ENCODE measurements at places on chromosomes 12 and 14.

GRCh38 chr12:103387385-103387784, 108.4 kb downstream of the C12orf42 start:
- DNase-seq = no peak

GRCh38 chr12:1592444-1593173, 1.8 kb downstream of the FBXL14 start:
- DNase-seq = peak; percentile 72

DNA sequence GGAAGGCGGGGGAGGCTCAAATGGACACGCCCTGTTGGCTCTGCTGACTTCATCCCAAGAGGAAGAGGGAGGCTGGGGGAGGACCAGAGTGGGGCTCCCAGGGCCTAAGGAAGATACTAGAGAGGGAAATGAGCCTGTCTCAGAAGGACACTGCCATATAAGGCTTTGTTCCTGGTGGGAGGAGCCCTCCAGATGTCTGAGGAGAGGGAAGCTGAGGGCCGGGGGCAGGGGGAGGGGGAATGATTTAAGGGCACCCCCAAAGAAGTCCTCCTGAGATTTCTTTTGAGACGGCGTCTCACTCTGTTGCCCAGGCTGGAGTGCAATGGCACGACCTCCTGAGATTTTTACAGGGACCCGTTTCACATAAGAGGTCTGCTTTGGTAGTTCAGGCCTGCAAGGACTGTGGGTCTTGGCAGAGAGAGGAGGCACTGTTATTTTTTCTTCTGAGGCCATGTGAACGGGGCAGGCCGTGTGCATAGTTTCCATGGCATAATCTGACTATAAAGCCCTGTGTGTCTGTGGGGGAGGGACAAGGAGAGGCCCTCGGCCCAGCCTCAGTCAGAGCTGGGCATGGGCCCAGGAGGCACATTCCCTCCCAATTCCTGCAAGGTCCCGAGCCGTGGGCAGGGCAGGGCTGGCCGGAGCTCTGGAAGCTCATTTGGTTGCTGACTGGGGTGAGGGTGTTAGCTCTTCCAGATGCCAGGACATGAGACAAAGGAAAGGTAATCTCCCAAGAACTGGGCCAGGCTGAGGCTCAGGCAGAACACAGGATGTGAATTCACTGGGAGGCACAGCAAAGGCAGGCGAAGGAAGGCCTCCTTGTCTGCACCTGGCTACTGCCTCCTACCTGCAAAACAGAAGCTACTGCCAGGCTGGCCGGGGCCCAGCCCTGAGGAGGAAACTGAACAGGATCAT, 22.2 kb upstream of the PLEKHG3 start:
- no peak for DNase-seq

DNA sequence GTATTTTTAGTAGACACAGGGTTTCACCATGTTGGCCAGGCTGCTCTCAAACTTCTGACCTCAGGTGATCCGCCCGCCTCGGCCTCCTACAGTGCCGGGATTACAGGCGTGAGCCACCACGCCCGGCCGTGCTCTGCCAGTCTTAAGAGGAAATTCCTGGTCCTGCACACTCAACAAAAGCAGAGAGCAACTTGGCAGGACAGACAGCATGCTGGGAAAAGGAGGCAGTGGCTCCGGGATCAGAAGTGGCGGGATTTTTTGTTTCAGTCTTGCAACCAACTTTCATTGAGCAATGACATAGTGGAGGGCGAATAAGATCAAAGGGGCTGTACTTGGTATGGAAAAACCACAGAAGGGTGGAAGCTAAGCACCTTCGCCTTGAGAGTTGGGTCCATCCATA, 2.1 kb downstream of the CKAP4 start:
- DNase-seq = no peak

- no peak for DNase-seq
These were observed 131.1 kb downstream of the MED13L start for GRCh38 chr12:116146386-116146785.

Data from skeletal muscle cell (primary cell).